Activated naive CD8-positive, alpha-beta T cell treated with anti-CD3 and anti-CD28 coated beads, Interleukin-2, amount 50 U/mL, for 16 hours (primary cell): ENCODE measurements at places on chromosomes 5 and 9.

DNA sequence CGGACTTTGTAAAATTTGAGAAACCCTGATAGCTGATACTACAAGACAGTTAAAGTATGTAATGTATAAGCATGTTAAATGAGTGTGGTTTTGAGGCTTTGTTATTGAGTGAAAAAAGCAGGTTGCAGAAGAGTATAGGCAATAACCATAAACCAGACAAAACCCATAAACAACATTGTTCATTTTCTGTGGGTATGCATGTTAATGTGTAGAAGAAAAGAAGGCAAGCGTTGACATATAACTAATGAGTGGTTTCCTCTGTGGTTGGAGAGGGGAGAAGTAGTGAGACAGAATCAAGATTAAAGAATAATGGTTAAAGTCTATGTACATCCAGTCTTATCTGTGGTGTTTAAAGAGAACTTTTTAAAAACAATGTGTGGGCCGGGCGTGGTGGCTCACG lies 26.2 kb downstream of the RAD23B start:
- no peak for DNase-seq

DNA sequence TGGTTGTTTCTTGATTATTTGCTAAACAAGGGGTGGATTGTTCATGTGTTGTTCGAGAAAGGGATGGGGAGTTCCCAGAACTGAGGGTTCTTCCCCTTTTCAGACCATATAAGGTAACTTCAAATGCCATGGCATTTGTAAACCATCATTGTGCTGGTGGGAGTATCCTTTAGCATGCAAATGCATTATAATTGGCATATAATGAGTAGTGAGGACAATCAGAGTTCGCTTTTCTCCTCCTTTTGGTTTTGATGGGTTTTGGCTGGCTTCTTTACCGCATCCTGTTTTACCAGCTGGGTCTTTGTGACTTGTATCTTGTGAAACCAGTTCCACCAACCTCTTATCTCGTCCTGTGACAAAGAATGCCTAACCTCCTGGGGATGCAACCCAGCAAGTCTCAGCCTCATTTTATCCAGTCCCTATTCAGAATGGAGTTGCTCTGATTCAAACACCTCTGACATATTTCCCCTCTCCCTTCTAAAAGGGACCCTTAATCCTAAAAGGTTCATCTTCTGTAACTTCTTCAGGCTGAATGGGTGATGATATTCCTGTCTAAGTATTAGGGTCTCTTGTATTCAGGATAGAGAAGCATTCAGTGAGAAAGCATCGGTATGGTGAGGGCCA lies 8.7 kb upstream of the FBN2 start:
- no peak for DNase-seq

GRCh38 chr9:108162664-108163063 lies 673.1 kb upstream of the KLF4 start:
- no peak for DNase-seq

DNA sequence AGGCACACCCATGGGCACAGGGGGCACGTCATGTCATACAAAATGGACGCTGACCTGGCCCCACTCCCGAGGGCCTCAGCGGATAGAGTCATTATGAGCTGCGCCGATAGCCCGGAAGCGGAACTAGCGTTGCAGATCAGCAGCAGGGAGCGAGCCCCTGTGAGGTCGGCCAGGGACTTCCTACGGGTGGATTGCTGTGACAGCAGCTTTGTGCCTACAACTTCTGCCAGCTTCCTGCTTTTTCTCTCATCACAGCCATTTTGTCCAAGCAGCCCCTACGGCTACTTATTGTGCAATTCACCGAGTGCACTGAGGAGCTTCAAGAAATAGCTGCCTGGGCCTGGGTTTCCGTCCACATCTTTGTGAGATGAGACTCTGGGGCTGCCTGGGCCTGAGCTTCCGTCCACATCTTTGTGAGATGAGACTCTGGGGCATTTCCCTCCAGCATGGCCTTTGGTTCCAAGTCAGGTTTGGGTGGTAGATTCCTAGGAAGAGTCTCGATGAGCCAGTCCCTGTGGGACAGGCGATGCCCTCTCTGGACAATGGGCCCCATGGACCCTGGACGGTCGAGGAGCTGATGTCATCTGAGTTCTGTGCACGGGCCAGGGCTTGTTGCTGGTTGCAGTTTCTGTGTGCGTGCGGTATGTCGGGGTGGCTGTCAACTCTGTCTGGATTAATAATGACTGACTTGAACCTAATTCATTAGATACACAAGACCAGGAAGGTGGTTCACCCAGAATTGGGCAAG lies 67.0 kb upstream of the GNE start:
- no peak for DNase-seq

DNA sequence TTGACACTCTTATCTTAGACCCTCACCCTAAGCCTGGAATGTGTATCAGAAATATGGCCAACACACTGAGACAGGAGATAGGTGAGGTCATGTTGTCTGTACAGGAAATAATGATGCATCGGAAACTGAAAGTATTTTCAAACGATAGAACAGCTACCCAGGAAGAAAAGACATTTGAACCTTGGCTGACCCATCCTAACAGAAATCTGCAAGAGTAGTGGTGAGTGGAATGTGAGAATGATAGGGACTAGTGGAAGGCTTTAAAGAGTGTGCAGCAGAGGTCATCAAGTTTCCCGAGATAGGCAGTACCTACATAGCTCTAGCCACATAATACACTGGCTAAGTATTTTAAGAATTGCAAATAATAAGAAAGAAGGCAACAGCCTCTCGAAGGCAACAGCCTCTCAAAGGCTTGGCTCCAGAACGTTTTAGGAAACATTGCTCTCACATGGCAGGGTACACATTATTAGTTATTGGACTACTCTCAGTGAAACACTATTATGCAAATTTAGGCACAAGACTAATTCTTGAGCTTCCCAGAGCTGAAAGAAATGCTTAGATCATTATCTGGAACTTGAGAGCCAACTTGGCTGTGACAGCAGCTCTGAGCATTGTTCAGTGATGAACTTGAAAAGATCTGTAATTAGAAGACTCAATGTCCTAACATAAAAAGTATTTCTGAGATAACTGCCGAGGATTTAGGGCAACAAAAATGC lies 133.1 kb upstream of the FBXL7 start:
- DNase-seq, result no peak

DNA sequence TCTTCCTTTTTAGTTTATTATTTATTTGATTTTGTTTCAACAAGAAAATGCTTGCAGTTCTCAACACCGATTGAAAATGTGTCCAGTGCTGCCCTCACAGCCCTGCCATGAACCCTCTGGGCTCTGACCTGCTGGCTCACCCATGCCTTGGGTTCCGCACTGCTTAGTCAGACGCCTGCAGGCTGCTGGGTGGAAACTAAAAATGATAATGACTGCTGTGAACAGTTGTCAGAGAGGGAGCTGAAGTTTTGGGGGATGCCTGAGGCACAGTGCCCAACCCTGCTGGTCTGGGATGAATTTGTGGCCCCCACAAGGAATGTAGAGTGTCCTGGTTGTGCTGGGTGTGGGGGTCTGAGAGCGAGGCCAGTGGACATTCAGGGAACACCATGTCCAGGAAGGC lies 22.2 kb upstream of the CFAP157 start:
- no peak for DNase-seq

- DNase-seq, result no peak
Measured at GRCh38 chr5:97131139-97131710, 11.2 kb downstream of the LIX1 start.

DNA sequence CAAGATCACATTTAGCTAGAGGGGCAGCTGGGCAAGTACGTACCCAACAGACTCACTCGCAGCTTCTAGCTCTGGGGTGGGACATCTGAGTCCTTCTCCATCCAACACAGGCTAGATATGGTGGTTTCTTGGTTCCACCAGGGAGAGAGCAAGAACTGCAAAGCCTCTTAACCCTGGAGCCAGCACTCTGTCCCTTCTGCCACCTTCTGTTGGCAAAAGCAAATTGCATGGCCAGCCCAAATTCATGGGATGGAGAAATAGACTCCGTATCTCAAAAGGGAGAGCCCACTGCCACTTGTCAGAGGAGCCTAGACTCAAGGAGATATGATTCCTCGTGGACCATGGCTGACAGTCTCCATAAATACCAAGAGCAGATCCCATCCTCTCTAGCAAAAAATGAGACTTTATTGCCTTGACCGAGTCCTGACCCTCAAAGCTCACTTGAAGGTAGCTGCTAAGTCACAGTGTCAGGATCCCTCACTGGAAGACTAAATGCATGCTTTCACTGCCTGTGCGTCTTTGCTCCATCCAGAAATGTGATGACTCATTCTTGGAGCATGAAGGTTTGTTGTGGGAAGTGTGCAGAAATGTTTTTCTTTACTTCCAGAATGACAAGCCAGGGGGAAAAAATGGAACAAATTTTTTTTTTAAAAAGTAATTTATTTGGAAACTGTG lies 28.8 kb upstream of the ROR2 start:
- DNase-seq, result no peak
